ENCODE measurements at places on chromosomes 12 and 14.

GRCh38 chr12:5623411-5623810 is 191.5 kb downstream of the NTF3 start:
- no peak for DNase-seq

DNA sequence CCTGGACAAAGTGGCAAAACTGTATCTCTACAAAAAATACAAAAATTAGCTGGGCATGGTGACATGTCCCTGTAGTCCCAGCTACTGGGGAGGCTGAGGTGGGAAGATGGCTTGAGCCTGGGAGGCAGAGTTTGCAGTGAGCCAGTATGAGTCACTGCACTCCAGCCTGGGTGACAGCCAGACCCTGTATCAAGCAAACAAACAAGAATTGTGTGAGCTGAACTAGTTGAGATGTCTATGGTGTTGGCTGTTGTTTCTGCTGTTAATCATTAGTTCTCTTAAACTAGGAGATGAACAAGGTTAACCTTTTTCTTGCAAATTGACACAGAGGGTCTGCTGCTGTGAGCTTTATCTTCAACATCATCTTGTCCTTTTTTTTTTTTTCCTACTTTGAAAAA is 23.6 kb downstream of the RASSF3 start:
- DNase-seq = no peak

- DNase-seq = no peak
Observed at GRCh38 chr12:40648519-40648918, 43.7 kb upstream of the CNTN1 start.

GRCh38 chr14:86790408-86791364 is 1202.3 kb downstream of the GALC start:
- DNase-seq = no peak

DNA sequence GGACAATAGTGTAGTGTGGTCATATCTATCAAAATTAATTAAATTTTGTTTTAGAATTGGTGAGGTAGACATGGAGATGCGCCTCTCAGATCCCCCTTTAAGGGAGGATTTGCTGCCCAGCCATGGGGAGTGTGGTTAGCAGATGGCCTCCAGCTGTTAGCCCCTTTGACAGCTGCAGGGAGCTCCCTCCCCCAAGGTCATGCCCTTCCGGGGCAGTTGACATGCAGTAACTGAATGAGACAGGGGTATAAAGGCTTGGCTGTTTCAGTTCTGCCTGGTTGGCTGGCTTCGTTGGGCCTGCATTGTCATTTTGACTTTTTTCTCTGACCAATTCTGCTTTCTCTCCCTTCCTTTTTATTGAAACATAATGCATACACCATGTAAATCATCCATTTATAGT is 291.5 kb upstream of the SRRM4 start:
- no peak for DNase-seq

DNA sequence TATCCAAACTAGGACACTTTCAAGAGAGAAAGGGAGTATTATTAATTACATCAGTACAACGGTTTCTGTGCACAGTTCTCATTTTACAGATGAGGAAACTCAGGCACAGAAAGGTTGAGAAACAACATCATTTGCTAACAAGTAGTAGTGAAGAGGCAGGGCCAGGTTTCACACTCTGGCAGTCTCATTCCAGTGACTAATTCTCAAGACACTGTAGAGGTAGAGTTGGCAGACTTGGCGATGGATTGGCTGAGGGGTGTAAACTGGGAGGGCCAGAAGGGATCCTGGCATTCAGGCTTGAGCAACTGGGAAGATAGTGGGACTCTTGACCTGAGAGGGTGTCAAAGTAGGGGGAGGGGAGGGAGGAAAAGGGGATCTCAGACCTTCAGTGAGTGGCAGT is 73.8 kb upstream of the BDKRB2 start:
- no peak for DNase-seq

- no peak for DNase-seq
Observed at GRCh38 chr12:34054938-34055337, 32.6 kb downstream of the ALG10 start.

DNA sequence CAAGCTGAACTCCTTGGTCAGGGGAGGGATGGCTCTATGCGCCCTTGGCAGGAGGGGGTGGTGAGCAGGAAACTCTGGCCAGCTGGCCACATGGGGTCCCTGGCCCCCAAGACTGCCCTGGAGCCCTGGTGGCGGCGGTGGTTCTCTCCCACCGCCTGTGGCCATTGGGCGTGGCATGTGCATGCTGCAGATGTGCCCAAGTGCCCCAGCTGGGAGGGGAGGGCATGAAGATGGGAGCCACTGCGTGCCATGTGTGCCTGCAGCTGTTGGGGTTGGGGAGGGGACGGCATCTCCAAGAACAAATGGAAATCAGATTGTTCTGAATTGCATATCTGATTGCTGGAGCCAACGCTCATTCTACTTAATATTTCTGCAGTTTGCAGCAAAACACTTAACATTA is 115.7 kb upstream of the IGF1 start:
- no peak for DNase-seq

DNA sequence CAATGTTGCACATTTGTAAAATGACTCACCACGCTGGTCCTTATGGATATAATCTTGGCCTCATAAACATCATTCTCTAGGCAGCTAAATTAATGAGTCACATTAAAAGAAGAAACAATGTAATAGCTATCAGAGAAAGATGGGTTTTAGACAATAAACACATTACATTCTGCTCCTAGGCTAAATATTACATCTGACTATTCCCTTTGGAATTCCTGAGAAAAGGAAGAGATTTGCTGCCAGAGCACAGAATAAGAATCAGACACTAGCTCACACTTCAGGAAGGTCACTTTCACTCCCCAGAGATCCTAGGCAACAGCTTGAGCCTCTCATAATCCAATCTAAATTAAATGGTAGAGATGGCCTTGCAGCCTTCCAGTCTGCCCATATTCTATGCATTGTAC is 218.2 kb downstream of the PTPRO start:
- no peak for DNase-seq

DNA sequence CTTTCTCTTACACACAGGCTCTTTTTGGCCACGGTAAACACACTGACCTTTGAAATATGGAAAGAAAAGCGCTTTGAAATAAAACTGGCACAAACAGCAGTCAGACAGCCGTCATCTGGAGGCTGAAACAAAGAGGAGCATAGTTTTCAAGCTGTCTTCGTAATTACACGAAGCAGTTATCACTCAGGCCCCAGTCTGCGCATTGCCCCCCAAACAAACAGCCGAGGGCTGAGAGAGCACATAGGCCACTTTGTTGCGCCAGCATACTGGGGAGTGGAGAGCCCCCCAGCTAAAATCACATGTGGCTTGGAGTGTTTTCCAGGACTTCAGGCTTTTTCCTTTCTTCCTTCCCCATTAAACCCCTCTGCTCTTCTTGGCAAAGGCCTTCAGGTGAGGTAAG is 142.9 kb upstream of the BTG1 start:
- no peak for DNase-seq

DNA sequence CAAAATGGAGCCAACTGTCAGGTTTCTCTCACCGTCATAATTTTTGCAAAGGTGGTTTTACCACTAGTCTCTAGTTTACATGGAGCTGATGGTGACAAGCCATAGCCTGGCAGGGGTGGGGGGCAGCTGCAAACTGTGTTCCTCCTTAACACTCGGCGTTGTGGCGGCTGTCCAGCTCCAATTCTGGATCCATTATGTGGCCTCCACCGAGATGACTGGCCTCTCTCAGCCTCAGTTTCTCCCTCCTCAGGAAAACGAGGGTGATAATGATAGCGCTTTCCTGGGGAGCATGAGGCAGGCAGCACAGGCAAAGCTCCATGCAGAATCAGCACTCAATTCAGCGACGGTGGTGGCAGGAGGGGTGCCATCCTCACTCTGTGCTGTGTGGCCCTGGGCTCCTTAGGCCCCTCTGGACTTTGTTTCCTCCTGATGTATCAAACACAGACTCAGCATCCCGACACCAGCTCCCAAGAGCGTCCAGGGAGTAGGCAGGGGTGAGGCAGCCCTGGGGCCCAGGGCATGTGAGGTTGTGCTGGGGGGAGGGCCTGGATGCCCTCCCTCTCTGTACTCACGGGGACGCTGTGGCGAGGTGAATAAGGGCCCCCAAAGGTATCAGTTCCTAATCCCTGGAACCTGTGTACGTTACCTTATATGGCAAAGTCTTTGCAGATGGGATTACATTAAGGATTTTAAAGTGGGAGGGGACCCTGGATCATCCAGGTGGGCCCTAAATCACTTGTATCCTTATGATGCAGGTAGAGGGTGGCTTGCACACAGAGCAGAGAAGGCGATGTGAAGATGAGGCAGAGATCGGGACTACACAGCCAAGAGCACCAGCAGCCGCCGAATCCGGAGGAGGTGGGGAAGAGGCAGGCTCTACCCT is 46.8 kb upstream of the EIF5 start:
- no peak for DNase-seq

GRCh38 chr12:28316049-28316448 is 125.8 kb downstream of the CCDC91 start:
- no peak for DNase-seq

GRCh38 chr14:71533390-71533789 is 398.8 kb upstream of the RGS6 start:
- no peak for DNase-seq

DNA sequence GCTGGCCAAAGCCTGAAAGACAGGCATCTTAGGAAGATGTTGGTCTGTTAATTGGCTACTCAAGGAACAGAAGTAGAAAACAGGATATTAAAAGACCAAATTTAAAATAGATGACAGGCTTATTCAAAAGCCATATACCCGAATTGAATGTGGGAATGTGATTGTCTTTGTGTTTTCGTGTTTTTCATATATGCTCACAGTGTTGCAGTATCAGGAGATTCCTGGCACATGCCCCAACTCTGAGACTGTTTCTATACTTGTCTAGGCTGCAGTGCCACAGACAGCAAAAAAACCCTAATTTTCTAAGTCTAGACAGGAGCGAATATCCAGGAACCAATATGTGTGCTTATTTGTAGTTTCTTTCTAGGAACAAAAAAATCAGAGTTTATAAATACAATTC is 57.4 kb upstream of the KRR1 start:
- no peak for DNase-seq

All from NCI-H1105 (cell line).